ENCODE measurements at places on chromosomes 12 and 14.
A peak's percentile ranks its signal among the peaks of the same experiment; 100 is the strongest.

DNA sequence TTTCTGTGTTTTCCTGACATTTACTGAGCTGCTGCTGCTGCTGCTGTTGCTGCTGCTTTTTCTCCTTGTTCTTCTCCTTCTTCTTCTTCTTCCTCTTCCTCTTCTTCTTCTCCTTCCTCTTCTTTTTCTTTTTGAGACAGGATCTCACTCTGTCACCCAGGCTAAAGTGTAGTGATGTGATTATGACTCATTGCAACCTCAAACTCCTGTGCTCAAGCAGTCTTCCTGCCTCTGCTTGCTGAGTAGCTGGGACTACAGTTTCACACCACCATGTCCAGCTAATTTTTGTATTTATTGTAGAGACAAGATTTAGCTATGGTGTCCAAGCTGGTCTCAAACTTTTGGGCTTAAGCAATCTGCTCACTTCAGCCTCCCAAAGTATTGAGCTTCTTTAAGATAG, 95.8 kb downstream of the TMTC3 start:
- peak; percentile 70 for DNase-seq

DNA sequence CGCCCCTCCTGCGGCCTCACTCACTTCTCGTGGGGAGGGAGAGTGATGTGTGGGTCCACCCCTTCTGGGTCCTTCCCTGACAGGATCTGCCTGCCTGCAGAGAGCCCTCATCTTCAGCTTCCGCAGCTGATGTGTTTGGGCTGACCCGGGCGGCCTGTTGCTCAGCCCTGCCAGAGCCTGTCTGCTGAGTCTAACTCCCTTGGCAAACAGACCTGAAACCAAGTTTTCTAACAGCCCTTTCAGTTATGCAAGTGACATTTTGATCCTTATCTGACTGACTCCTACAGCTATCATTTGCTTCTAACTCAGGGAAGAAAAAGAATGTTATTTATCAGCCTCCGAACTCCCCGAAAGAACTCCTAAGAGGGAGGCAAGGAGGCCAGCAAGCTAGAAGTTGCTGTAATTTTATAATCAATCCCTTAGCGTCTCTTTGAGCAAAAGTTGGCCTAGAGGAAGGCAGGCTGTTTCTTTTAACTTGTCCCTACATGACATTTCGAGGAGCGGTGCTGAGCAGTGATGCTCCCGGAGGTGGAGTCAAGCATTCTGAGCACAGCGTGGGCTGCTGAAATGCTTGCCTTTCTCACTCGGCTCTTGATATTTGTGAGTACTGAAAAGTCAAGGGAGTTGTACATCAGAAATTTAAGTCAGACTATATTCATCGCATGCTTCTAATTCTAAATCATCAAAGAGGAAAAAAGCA, 31.5 kb upstream of the CACNA2D4 start:
- no peak for DNase-seq

GRCh38 chr12:81441629-81442028, 317.5 kb downstream of the PPFIA2 start:
- no peak for DNase-seq

DNA sequence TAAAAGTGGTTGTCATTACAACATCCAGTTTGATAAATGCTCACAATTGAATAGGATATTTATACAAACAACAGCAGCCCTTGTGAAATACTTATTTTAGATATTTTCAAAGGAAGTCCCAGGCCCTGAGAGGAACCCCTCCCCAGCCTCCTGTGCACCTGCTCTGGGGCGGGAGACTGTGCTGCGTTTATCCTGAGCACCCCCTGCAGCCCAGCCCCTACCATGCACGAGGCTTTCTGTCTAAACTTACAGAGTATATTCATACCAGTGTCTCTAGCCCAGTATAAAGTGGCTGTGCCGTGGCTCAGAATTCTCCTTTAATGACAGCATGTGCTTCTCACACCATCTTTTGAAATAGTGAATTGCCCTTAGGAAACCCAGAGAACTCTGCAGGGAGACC, 1084.3 kb downstream of the TMEM121 start:
- no peak for DNase-seq

DNA sequence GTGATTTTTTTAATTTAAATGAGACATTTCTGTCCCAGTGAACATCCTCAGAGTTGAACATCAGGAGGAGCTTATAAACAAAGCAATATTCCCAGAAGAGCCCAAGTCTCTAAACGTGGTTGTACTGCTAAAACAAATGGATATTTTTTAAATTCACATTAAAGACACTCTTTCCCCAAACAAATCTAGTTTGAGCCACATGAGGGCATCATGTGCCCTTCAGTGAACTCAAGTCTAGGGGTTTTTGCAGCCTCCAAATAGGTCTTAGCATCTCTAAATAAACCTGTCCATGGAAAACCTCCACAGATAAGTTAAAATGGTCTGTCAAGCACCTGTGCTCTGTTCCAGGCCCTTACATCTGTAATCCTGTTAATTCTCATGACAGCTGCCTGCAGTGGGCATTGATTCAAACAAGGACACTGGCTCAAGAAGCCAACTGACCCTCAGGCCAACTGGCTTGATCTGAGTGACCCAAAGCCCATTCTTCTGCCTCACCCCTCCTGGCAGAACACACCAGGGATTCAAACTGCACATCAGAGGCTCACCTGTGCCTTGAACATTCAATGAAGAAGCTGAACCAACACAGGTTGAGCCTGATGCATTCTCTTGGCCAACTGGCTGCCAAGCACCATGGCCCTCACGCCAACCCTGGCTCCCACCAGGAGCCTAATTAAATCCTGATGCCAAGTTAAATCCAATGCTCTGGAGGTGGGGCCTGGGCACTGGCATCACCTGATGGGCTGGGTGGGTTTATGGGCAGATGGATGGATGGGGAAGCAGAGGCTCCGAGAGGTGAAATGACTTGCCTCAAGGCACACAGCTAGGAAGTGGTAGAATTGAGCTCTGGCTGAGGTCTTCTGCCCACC, 8.6 kb downstream of the ISCU start:
- peak; percentile 51 for DNase-seq

GRCh38 chr12:64792128-64792527, 32.3 kb upstream of the TBC1D30 start:
- DNase-seq, result no peak

GRCh38 chr12:2429032-2429431, 365.7 kb upstream of the FKBP4 start:
- DNase-seq, result no peak

- DNase-seq, result no peak
Observed at GRCh38 chr12:19547271-19547671, 108.0 kb downstream of the AEBP2 start.

DNA sequence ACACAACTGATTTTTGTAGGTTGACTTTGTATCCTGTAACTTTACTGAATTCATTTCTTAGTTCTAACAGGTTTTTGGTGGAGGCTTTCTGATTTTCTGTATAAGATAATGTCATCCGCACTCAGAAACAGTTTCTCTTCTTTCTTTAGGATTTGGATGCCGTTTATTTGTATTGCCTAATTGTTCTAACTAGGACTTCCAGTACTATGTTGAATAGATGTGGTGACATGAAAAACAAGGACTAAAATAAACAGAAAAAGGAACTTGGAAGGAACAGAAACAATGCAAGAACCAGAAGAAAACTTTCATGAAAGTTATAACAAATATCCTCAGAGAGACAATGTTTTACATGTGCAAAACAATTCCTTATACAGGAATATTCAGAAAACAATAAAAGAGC, 100.3 kb downstream of the GTF2A1 start:
- no peak for DNase-seq

GRCh38 chr12:66268562-66268961, 33.7 kb upstream of the HELB start:
- DNase-seq, result no peak

DNA sequence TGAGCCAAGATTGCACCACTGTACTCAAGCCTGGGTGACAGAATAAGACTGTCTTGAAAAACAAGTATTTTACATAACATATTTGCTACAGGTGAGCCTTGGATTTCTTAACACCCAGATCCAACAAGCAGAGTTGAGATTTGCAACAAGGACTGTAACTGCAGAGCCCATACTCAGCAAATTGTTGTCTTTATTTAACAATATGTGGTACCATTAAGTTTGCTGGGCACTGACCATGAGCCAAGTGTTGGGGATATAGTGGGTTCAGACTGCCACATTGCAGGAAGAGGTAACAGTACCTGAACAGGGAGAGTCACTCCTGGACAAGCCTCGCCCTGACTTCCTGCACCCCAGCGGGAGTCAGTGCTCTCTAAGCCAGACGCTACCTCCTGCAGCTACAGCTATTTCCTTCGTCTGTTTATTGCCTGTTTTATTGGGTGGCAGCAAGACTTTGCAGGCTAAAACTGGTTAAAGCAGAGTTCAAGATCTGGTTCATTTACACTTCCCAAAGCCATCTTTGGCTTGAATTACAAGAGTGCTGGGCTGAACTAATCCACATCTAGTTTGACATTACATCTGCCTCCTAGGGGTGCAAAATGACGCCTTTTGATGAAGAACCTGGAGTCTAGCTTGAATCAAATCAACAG, 12.5 kb downstream of the AHSA1 start:
- DNase-seq, result no peak

- no peak for DNase-seq
Observed at GRCh38 chr14:34872822-34873588, 2.2 kb downstream of the BAZ1A start.

GRCh38 chr14:100350986-100351385, 27.8 kb downstream of the SLC25A47 start:
- no peak for DNase-seq

GRCh38 chr14:105529569-105530284, 3.3 kb downstream of the TMEM121 start:
- DNase-seq, result no peak

- DNase-seq, result no peak
Observed at GRCh38 chr12:55705782-55706402, 1.8 kb downstream of the ITGA7 start.

- no peak for DNase-seq
Observed at GRCh38 chr14:63764103-63764502, 36.2 kb upstream of the SGPP1 start.

GRCh38 chr14:87940382-87940781, 52.6 kb downstream of the GALC start:
- no peak for DNase-seq

Measured in PC-3 (cell line).